ENCODE measurements at places on chromosomes 5 and 9.

- peak; percentile 41 for DNase-seq
Measured at GRCh38 chr9:69204849-69205248, 30.8 kb downstream of the TJP2 start.

GRCh38 chr9:133135146-133135745 lies 14.2 kb upstream of the RALGDS start:
- DNase-seq = no peak

GRCh38 chr5:179235416-179236400 lies 109.6 kb downstream of the ADAMTS2 start:
- no peak for DNase-seq

DNA sequence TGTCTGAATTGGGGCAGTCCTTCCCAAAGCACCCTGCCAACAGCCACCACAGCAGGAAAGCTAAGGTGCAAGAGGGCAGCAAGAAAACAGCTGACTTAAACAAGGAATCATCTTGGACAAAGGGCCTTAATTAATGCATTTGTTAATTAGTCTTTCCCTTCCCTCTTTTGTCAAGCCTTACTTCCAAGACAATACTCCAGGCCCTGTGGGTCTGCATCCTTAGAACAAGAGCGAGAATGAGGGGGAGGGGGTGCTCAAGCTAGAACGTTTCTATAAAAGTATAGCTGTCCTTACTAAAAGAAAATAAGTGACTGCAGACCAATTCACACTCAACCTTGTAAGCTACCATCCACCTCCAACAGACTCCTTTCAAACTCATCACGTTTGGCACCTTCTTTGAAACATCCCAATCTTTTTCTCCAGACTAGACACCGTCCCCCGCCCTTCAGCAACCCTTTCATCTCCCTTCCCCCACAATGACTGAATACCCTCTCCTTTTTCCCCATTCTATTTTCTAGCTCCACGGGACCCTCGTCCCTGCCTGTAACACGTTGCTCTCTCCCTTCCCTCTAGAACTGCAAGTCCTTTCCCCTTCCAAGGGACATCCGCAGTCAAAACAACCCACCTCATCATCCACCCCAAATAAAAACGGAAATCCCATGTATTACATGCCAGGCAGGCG lies 85.7 kb upstream of the RNF38 start:
- no peak for DNase-seq

GRCh38 chr5:139462586-139463276 lies at the start of gene ECSCR:
ECSCR (minus strand) TSS chr5:139462743; CDS start chr5:139462670, 73 bp downstream.
- DNase-seq = no peak

GRCh38 chr5:35863159-35863558 lies 6.5 kb downstream of the IL7R start:
- DNase-seq = no peak

GRCh38 chr5:83387041-83387440 lies 84.5 kb upstream of the VCAN start:
- no peak for DNase-seq

DNA sequence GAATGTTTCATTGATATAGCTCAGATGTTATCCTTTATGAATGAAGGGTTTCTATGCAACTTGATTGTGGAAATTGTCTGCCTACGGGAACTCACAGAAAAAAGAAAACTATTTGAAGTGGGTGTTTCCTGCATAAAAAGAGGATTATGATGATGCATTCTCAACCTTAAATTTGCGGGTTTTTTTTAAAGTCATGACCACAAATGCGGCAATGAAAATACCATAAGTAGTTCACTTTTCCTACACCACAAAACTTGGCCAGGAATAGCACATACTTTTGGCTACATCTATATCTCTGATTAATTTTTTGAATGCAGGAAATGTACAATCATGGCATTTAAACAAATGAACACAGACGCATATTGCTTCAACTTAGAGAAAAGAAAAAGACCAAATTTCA lies 754.7 kb downstream of the DTWD2 start:
- no peak for DNase-seq

DNA sequence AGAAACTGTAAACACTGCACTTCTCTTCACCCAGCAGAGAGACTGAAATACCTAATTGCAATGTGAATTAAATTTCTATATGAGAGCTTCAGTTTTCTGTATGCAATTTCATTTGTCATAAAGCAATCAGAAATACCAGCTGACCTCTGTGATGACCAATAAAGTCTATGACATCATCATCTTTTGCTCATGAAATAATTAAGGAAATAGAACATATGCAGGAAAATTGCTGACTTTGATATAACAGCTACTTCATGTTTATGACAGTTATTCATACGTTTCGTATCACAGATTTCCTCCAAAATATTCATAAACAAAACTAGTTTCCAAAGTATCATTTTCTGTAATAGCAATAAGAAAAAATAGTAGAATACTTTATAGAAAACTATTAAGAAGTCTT lies 652.3 kb downstream of the SLCO4C1 start:
- peak; percentile 35 for DNase-seq

DNA sequence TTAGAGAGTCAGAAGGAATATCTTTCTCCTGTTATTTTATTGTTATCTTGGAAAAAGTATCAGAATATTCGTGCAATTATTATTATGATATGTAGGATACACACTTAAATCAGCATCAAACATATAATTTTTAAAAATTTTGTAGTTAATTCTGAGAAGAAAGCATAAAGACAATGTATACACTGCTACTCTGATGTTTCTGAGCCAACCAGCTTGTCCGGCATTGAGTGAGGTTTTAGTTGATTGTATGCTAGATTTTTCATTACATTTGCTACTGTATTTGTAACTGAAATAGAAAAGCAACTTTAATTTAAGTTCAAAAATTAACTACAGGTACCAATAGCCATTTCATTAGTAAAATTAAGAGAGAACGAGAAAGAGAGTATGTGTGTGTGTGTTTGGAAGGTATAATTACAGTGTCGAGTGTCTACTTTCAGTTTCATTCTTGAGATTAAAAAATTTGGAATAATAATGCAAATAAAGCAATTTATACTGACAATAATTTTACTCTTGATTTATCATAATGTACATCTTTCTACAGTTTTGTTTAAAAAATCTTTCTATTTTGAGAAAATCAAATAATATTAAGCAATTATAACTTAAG lies 160.4 kb upstream of the CDH12 start:
- DNase-seq = no peak

DNA sequence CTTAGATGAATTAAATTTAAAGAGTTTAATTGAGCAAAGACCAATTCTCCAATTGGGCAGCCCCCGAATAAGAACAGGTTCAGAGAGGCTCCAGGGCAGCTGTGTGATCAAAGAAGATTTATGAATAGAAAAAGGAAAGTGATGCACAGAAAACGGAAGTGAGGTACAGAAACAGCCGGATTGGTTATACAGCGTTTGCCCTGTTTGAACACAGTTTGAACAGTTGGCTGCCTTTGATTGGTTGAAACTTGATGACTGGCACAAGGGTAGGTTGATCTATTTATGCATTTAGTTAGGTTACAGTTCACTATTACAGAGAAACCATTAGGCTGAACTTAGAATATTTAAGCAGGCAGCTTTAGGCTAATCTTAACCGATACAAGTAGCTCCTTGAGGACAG lies 29.5 kb downstream of the NIM1K start:
- no peak for DNase-seq

DNA sequence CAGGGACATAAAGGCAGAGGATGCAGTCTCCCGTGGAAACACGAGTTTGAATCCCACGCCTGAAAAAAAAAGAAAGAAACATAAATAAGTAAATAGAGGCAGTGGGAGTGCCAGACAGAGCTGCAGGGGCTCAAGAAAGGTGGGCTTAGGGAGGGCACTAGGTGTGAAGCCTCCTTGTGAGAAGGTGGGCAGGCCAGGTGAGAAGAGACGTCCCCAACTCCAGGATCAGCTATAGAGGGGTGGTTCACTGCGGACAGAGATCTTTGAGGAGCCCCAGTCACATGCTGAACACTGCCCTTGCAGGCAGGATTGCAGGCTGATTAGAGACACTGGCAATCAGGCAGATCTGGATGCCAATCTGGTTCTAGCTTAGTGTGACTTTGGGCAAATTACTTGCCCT lies 172.1 kb downstream of the RGS3 start:
- no peak for DNase-seq

- DNase-seq = no peak
Measured at GRCh38 chr5:38060354-38060753, 198.0 kb upstream of the EGFLAM start.

- DNase-seq = no peak
Measured at GRCh38 chr5:58135571-58136335, 324.1 kb downstream of the PLK2 start.

- no peak for DNase-seq
Measured at GRCh38 chr5:83577036-83577636, 105.6 kb downstream of the VCAN start.

DNA sequence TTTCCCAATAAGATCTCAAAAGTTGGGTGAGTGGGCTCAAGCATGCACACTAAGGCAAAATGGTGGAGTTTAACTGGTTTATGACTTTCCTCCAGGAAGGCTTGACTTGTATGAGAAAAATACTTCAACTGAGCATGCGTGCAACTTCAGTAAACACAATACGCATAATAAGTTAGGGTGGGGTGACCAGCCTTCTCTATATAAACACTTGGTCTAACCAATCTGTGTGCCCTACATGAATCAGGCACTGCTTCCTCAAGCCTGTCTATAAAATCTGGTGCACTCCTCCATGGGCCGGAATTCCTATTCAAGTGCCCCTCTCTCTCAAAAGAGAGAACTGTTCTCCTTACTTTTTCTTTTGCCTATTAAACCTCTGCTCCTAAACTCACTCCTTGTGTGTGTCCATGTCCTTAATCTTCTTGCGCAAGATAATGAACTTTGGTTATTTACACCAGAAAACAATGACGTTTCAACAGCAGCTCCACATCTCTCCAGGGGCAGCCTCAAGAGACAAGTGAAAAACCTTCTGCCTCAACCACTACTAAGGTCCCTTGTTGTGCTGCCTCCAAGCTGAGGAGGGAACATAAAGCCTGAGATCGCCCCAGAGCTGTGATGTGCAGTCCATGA lies 352.6 kb downstream of the CAAP1 start:
- DNase-seq = no peak

DNA sequence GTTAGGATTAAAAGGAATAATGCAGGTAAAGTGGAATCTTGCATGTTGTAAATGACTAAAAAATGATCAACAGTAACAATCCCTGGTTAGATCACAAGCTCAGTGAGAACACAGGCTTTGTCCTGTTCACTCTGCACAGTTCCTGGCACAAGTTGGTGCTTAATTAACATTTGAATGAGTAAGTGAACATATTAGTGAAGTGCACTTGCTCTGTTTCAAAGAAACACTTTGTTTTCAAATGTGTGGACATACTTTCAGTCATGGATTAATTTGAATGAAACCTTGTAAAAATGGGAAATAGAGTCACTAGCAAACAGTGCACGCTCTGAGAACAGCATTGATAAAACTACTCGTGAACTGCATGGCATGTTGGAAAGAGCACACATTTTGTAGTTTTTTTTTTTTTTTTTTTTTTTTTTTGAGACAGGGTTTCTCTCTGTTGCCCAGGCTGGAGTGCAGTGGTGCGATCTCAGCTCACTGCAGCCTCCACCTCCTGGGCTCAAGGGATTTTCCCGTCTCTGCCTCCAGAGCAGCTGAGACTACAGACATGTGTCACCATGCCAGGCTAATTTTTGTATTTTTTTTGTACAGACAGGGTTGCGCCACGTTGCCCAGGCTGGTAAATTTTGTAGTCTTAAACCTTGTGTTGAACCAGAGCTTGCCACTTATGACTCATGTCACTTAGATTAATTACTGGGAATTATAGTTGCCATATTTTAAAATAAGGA lies 159.9 kb downstream of the LURAP1L start:
- no peak for DNase-seq

DNA sequence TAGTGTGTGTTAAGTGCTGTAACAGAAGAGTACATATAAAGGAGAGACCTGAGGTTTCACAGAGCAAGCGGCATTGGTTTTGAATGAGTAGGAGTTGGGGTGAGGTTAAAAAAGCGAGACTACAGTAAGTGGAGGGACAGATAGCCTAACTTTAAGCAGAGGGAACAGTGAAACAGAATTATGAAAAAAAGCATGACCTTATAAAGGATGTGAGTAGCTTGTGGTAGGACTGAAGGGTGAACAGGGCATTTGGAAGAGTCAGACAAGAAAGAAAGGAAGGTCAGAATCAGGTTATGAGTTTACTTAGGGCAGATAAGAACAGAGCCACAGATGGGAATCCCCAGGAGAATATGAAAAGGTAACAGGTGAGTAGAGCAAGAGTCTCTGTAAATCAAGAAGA lies 22.5 kb downstream of the MSANTD3 start:
- DNase-seq = no peak

DNA sequence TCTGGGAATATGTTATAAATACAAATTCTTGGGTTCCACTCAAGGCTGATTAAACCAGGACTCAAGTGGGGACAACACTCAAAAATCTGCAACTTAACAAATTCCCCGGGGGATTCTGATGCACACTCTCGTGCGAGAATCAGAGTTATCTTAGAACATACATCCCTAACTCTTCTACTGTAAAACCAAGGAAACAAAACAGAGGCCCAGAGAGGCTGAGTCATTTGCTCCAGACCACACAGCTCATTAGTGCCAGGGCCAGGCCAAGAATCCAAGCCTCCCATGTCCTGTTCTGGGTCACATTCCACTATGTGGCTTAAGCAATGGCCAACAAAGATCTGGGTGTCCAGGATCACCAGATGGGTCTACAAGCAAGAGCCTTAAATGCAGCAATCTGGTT lies 166.0 kb downstream of the ADAMTS12 start:
- no peak for DNase-seq

GRCh38 chr9:127428348-127428747 lies 4.2 kb downstream of the ZNF79 start:
- no peak for DNase-seq

DNA sequence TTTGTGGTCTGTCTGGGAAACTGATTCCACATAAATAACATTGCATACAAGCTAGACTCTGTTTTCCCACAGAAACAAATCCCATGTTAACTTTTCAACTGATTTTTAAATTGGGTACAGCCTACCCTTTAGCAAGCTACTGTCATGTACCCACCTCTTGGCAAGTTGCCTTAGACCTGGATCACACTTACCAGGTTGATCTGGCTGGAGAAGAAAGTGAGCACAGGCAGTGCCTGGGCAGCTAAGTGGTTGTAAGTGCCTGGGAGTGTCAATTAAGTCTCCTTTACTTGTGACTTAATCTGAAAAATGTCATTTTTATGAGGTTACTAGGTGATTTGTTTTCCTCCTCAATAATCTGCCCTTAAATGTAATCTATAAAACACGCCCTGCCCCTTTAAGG lies 336.4 kb downstream of the ARL15 start:
- DNase-seq = no peak

DNA sequence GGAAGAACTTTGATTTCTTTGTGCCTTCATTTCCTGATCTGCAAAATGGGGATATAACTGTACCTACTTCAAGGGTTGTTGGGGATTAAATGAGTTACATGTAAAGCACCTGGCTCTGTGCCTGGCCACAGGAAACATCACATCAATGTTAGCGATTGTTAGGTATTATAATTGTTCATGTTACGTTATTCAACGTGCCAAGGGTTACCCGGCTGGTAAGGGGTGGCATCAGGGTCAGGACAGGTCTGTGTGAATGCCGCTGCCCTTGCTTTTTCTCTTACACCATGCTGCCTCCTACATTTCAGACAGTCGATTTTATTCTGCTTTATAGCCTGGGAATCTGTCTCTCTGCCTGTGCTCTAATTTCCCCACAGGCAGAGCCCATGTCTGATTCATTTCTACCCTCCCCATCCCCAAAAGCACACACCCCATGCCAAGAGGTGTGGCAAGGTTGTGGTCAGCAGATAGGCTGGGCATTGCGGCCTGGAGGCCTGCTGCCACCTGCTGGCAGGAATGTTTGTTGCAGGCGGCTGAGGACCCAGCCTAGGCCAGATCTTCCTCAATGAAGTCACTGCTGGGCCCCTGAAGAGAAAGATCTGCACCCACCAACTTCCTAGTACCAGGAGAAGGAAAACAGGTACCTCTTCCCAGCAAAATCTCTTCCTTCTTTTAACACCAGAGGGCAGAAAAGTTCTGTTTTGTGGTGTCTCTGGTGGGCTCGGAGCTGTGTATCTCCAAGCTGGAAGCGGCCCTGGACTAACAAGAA lies 5.3 kb downstream of the ANKS6 start:
- peak; percentile 75 for DNase-seq

All from right lung (tissue), 10 donors.